ENCODE measurements at places on chromosomes 2 and 18.

- DNase-seq: no peak
Measured at GRCh38 chr2:152372438-152372984, 37.5 kb downstream of the FMNL2 start.

GRCh38 chr18:49621717-49622351 is 60.0 kb downstream of the LIPG start:
- no peak for DNase-seq

GRCh38 chr2:236257575-236257974 is 6.6 kb downstream of the ASB18 start:
- DNase-seq: no peak

DNA sequence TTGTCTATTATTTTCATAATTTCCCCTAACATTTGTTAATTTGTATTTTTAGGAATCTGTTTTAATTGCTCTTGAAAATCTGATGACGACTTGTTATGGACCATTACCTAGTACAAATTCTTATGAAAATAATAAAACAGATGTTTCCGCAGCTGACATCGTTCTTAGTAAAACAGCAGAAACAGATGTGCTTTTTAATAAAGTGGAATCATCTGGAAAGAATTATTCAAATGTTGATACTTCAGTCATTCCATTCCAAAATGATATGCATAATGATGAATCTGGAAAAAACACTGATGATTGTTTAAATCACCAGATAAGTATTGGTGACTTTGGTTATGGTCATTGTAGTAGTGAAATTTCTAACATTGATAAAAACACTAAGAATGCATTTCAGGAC is 69.9 kb downstream of the PMS1 start:
- DNase-seq: no peak

GRCh38 chr2:75162897-75163296 is 36.4 kb downstream of the TACR1 start:
- DNase-seq: no peak

DNA sequence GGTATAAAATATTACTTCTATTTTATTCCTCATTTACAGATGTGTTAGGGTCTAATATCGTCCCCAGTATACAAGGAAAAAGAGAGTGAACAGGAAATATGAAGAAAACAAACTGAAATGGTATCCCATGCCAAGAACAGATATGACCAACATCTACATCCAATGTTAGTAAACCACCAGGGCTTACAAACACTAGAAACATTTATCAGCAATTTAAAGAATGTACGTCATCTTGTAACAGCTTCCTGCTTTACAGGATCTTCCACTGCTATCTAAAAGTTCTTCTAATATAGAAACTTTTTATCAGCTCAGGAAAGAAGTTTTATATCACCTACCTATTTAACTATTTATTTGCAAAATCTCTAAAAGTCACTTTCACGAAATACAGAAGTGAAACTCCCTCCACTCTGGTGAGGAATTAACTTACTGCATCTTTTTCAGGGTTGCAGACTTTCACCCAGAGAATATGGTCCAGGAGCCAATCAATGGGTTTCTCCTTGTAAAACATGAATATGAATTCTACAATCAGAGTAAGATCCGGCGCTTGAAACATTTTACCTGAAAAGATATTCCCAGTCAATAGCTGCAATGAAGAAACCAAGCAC is 35.2 kb downstream of the UNC50 start:
- DNase-seq: no peak

DNA sequence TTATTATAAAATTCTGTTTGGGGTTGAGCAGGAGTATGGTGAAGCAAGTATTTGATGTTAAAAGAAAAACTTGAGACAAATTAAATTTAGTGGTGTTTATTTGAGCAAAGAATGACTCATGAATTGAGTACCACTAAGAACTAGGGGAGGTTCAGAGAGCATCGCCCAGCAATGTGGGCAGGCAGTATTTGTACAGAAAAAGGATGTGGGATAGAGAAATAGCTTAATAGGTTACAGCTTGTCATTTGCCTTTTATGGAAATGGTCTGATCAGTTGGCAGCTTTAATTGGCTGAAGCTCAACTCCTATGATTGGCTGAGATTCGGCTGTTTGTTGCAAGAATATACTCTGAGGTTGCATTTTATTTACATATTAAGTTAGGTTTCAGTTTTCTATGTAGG is 68.2 kb downstream of the LRATD1 start:
- no peak for DNase-seq

- no peak for DNase-seq
Measured at GRCh38 chr2:239789711-239790110, 235.4 kb downstream of the NDUFA10 start.

DNA sequence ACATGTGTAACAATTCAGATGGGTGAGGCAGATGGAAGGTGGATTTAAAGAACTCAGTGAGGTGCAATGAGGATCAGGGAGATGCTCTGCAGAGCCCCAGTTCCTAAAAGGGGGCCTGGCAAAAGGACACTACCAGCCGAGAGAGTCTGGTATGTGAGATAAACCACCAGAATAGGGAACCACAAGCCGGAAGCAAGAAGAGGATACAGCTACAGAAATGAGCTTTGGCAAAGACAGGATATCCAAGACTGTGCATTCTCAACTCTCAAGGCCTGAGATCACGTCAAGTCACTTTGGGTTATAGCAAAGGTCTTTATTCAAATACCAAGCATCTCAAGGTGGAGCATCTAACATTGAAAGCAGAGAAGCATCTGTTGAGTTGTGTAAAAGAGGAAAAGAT is 293.5 kb downstream of the ARHGAP15 start:
- no peak for DNase-seq

GRCh38 chr2:127107622-127107999 is 657 bp upstream of the BIN1 start:
- no peak for DNase-seq

- no peak for DNase-seq
Measured at GRCh38 chr2:112174383-112174782, 36.2 kb downstream of the FBLN7 start.

DNA sequence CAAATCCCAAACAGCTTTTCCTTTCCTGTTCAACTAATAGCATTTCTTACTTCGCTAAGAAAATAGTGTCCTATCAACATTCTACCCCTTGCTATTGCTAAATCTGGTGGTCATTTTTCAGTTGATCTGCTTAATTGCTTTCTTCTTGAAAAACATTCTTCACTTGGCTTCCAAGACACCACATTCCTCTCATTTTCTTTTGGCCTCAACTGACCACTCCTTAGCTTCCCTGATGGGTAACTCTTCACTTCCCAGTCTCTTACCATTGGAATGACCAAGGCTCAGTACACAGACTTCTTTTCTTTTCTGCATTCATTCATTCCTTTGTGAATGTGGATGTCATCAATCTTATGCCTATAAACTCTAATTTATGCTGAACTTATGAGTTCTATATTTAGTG is 230.8 kb upstream of the CDH2 start:
- DNase-seq: no peak

DNA sequence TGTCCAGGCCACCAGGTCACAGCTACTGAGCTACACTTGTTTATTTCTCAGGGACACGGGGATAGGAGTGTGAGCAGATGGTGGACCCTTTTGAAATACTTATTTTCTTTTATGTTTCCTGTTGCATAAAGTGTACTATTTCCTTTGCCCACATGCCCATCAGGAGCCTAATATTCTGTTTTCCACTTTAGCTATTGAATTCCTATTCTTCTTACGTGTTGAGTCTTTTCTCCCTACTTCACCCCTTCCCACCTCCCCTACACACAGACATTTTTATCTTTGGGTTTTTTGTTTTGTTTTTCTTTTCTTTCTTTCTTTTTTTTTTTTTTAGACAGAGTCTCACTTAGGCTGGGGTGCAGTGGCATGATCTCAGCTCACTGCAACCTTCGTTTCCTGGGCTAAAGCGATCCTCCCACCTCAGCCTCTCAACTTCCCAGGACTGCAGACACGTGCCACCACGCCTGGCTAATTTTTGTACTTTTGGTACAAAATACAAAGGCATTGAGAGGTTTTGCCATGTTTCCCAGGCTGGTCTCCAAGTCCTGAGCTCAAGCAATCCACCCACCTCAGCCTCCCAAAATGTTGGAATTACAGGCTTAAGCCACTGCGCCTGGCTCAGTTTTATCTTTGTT is 5.2 kb upstream of the GPR55 start:
- no peak for DNase-seq

DNA sequence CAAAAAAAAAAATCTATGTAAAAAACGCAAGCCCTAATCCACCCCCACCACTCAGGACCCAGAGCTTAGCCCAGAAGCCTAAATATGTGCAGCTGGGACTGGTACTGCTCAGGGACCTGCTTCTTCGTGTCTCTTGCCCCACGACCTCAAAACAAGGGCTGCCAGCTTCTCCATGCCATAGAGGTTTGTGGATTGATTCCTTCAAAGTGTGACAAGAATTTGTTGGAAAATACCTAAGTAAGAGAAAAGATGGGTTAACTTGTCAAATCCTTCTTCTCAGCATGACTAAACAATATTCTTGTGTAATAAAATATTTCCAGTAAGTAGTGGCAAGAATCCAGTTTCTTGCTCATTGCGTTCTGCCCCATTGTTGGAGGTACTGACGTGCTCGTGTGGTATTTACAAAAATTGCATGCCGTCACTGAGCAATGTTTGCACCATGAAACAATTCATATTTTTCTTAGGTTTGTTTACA is 825 bp upstream of the SCYGR1 start:
- no peak for DNase-seq

- DNase-seq: peak; percentile 55
Measured at GRCh38 chr18:26190506-26190905, 35.7 kb upstream of the TAF4B start.

DNA sequence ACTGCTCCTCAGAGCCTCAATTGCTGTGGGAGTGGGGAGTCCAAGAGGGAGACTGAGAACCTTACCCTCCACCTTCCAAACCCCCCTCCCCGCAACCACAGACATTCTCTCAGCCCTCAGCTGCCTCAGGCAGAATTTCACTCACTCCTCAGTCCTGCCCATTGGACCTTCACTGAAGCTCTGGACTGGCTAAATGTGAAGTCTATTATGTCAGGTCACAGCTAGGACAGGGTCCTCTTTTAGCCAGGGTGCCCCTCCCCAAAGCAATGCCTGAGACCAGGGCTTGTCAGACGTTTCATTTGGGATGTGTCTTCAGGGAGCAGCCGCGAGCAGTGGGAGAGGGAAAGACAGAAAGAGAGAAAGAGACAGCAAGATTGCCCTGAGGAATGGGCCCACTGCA is 199.3 kb upstream of the CCDC68 start:
- DNase-seq: no peak

- DNase-seq: no peak
Measured at GRCh38 chr2:162277381-162277780, 34.1 kb upstream of the FAP start.

DNA sequence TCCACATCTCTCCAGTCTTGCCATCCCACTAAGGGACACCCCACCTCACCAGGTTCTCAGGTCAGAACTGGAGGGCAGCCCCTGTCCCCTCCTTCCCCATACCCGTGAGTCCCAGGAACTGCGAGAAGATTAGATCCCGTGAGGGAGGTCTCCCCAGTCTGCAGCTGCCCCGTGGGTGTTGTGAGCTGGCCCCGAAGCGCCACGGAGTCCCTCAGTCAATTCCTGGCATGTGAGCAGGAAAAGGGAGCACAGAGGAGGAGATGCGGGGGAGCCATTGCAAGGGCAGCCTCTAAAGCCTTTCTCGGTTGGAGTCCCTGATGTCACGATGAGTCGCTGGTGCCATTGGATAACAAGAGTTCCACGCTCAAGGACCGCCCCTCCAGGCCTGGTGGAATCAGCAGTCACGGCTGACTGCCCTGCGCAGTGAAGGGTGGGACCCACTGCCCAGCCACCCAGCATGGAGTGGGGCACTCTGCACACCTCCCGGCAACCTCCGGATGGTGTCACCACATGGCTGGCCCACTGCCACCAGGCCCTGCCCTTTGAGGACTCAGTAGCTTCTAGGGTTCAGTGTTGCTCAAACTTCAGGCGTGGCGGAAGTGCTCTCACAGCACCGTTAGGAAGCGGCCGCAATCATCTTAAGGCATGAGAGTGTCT is 434.9 kb upstream of the MYT1L start:
- DNase-seq: no peak

GRCh38 chr2:169093535-169093934 is 24.2 kb downstream of the DHRS9 start:
- DNase-seq: no peak

GRCh38 chr2:240905176-240905781 is 857 bp upstream of the CROCC2 start:
- DNase-seq: no peak

- no peak for DNase-seq
Measured at GRCh38 chr2:207767461-207768167, 2.1 kb downstream of the FZD5 start.

DNA sequence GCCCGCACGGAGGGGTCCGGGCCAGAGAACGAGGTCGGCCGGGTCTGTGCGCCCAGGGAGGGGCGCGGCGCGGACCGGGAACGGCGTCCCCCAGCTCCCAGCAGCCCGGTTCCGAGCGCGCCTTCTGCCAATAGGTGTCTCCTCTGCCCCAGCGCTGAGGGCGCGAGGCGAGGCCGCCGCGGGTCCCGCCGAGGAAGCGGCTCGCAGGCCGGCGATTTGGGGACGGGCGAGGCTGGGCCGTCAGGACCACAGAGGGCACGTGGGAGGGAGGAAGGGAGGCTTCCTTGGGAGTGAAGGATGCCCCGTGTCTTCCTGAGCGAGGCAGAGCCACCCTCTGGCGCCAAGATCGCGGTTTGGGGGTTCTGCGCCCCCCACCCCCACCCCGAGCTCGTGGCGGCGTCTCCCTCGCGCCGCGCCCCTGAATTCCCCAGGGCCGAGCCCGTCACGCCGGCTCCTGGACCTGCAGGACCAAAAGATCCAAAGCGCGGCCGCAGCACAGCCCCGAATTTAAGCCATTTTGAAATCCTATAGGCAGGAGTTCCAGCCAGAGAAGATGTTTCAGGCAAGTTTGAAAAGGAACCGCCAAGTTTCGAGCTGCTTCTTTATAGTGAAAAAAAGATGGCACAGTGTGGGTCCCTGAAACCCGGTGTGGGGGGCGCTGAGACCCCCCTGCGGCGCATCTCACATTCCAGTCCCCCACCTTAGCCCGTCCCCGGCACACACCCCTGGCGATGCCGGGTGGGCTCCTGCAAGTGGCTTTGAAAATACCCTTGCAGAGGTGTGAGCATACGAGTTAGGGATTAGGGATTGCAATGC is 909 bp downstream of the NFATC1 start:
- no peak for DNase-seq

DNA sequence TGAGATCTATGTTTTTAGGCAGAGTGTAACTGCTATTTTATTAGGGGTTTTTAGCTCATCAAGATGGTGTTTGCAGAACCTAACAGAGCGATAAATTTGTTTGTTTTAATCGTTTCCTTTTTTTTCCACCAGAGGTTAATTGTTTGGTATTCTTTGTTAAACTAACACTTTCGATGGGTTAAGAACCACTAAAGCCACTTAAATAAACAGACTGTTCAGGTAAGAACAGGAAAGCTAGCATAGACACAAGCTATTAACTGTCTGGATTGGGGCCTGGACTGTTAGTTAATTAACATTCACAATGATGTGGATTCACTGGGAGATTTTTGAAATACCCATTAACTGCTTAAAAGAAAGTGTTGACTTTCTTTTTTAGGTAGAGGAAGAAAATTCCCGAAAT is 209.0 kb upstream of the COPS8 start:
- DNase-seq: no peak

- DNase-seq: no peak
Measured at GRCh38 chr2:14716319-14716718, 83.8 kb downstream of the LRATD1 start.

GRCh38 chr2:47239119-47239969 is 84.2 kb upstream of the STPG4 start:
- DNase-seq: no peak

Data from CD4-positive, alpha-beta T cell treated with Interleukin-4 for 4 hours (primary cell).